ENCODE measurements at places on chromosomes 16 and 17. TPM values are rescaled to one million over a fixed set of nuclear protein-coding genes. Genes with fewer than 3 reads are reported as not detected.
A peak's percentile ranks its signal among the peaks of the same experiment; 100 is the strongest.

The SLC9A5 gene
- 0.40 TPM for total RNA-seq

The KRT20 gene
- total RNA-seq, result not detected

The SDR42E2 gene
- total RNA-seq, result not detected

- peak; percentile 20 for DNase-seq
Measured at GRCh38 chr16:50204453-50205108, 51.5 kb downstream of the TENT4B start.

DNA sequence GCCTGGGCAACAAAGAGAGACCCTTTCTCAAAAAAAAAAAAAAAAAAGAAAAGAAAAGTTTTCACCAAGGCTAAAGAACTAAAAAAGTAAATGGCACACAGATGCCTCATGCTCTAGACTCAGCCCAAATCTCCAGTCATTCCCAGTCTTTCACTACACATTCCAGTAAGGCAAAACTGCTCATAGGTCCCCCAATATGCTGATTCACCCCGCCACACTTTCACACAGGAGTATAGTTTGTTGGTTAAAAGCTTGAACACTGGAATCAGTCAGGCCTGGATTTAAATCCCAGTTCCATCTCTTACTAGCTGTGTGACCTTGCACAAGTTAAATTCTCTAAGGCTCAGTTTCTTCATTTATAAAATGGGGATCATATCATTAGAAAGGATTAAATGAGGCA lies 1.9 kb downstream of the PIGS start:
- no peak for DNase-seq
